ENCODE measurements at places on chromosomes 3 and 15. TPM values are rescaled to one million over a fixed set of nuclear protein-coding genes. Genes with fewer than 3 reads are reported as not detected.

The SEMA7A gene
- total RNA-seq: 50.3 TPM

The CSPG4 gene
- not detected for total RNA-seq

DNA sequence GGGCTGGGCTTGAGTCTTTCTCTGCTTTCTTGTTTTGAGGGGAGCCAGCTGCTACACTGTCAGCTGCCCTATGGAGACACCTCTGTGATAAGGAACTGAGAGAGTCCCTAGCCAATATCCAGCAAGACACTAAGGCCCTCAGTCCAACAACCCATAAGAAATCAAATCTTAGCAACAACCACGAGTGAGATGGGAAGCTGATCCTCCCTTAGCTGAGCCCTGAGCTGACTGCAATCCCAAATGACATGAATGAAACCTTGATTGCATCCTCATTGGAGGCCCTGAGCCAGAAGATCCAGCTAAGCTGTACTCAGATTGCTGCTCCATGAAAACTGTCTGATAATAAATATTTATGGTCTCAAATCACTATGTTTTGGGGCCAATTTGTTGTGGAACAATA lies 302.1 kb upstream of the MME start:
- DNase-seq: no peak

DNA sequence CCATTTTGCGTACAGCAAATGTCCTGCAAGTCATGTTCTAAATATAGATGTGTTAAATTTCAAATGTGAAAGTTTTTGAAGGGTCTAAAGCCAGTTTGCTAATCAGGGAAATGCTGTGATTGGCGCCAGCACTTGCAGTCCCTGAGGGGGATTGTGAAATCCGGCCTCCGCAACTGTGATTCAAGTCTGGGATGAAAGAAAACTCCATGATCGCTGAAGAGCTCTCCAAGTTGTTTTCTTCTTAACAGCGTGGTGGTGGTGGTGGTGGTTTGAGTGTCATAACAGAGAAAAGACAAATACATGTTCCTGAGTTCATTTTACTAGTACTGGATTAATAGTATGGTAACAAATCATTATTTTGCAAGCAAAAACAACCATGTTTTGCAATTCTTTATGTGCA lies 51.8 kb downstream of the MITF start:
- no peak for DNase-seq

GRCh38 chr3:112247900-112248299 lies 46.1 kb downstream of the SLC9C1 start:
- no peak for DNase-seq

- DNase-seq: no peak
Measured at GRCh38 chr15:69740684-69741083, 288.1 kb downstream of the RPLP1 start.

All from activated T-helper 2 cell treated with anti-CD3 and anti-CD28 coated beads, Interferon-gamma antibody, Interleukin-2, Interleukin-4, amounts not matched to agents 10 μg/mL and 5 μg/mL and 100 μg/mL, durations not matched to agents 14 hours and 24 hours and 36 hours (primary cell).